ENCODE measurements at places on chromosomes 16 and 17.

GRCh38 chr16:70302745-70303144, 3.8 kb downstream of the DDX19B start:
- DNase-seq: no peak

DNA sequence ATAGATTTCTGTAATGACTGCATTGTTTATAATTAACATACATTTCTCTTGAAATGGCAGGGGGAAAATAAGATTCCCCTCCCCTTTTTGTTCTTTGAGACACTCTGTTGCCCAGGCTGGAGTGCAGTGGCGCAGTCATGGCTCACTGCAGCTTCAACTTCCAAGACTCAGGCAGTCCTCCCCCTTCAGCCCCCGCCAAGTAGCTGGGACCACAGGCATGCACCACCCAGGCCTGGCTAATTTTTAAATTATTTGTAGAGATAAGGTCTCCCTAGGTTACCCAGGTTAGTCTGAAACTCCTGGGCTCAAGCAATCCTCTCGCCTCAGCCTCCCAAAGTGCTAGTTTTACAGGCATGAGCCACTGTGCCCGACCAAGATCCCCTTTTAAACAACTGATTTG, 67.7 kb downstream of the KATNIP start:
- DNase-seq: no peak

DNA sequence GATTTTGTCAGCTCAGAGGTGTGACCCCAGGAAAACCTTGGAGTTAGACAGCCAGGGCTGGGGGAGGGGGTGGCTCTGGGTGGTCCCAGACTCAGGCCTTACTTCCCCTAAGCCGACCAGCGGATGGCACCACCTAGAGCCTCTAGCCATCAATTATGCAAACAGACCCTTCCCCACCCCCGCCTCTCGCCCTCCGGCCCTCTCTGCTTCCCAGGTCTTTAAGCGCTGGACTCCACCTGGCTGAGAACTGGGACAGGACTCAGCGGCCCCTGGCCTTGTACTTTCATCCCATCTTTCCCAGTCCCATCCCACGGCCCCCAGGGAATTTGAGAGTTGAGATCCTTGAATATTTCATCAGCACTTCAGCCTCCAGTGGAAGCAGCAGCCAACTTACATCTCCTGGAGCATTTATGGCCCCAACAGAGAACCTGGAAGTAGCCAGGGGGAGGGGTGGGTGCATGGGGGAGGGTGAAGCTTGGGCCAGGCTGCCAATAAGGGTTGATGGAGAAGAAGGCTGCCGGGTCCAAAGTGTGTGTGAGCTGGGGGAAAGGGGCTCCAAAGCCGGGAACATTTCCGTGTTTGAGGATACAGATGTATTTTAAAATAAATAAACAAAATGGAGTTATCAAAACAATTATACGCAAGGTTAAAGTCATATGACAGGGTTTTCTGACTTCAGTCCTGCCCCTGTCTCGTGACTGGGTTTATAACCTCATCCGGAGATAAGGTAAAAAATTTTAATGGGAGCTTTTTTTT, 7.5 kb upstream of the JUP start:
- no peak for DNase-seq

DNA sequence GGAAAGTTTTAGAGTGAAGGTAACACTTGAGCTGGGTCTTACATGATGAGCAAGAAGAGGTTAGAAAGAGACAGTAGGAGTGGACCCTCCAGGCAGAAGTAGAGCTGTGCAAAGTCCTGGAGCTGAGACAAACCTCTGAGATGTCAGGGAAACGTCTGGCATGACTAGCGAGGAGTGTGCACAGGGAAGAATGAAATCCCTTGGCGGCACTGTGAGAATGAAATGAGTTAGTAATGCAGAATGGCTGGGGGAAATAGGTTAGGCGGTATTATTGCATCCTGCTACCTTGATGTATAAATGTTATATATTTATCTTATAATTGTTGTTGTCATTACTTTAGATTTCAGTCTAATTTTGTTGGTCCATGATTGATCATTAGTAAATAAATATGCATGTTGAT, 457.9 kb upstream of the CCL2 start:
- DNase-seq: no peak

DNA sequence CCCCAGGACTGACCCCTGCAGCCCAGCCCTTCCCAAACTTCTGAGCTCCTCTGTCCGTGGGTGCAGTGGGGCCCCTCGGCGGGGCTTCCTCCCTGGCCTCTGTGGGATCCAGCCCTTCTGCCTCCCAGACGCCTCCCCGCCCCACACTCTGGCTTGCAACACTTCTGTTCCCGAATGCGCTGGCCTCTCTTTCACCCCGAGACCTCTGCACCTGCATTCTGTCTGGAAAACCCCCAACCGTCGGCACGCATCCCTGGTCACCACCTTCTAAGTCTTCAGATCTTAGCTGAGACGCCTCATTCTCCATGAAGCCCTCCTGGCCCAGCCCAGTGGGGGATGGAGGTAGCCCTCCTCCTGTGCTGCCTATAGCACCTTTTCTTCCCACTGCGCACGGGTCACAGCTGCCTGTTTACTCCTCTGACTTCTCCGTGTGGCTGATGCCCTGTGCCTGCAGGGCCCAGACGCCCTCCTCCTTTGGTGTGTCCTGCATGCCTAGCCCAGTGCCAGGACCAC, 26.4 kb downstream of the TMEM235 start:
- no peak for DNase-seq

DNA sequence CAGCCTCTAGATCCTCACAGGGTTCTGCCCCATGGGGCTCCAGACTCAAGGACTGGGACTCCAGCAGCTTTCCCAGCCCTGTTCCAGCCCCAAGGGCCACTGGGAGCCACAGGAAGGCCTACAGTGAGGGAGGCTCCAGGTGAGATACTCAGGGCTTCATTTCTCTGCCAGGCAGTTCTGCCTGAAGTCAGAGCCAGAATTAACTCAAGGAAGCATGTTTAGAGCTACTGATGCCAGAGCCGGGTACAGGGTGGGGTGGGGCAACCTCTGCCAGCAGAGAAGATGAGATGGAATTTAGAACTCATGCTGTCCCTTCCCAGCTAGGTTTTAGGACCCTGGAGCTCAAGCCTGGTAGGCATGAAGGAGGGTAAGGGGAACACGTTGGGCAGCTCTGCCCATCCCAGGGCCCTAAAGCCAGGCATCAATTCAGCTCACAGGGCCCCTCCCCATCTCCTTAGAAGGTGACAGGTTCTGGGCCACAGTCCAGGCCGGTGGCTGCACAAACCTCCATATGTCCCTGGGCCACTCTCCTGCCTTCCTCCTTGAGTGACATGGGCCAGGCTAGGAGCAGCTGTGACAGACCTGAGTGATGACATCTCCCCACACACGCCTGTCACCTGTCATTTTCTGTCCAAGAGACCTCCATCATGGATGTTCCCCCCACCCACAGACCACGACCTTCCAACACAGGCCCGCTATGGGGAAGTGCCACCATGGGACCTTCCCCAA, 24.5 kb upstream of the SPPL2C start:
- no peak for DNase-seq

DNA sequence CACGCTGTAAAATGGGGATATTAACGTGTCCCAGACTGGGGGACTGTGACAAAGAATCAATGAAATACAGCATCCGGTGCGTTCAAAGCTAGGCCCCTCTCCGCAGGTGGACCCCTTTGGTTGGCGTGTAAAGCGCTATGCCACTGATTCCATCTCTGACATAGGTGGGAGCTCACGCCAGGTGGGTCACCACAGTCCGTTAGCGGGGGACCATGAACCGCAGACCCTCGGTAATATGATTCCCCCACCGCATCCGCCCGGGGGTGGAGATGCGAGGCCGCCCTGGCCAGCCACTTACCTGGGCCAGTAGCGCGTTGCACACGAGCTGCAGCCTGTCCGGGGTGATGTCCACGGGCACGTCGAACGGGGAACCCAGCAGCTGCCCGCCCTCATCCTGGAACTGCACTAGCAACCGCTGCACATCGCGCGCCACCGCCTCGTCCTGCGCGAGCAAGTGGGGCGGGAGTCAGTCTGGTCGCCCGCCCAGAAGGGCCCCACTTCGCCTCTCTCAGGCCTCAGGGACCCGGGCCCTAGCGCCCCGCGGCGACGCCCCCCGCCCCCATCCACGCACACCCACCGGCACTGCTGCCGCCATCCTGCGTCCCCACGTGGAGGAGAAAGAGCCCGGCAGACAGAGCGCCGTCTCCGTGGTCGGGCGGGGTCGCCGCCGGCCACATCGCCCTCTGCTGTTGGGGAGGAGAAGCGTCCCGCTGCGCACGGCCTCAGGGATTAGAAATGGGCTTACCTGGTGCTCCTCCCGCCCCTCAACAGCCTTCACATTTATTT, at the start of gene NLE1:
Gene NLE1, minus strand, starts transcription at position 623 of the 786 bp plus-strand sequence. Its CDS starts 28 bp downstream, at position 595.
- peak; percentile 71 for DNase-seq

- no peak for DNase-seq
These were observed 52.5 kb downstream of the RTN4RL1 start for GRCh38 chr17:1972487-1973160.

- DNase-seq: peak; percentile 54
These were observed 2.0 kb downstream of the CBX4 start for GRCh38 chr17:79836972-79837887.

DNA sequence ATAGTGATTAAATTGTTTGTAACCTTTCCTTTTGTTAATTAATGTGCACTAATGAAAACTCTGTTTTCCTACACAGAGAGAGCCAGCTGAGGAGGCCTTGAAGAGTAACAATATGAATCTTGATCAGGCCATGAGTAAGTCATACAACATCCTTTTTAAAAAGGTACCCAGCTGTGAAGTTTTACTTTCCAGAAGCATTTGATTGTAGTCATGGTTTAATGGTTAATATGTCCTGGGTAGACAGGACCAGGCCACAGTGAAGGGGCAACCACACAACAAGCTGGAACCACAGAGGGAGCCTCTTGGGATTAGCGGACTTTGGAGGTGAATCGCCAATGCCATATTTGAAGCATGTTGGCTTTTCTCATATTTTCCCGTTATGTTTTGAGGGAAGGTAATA, 55.6 kb downstream of the TMC6 start:
- no peak for DNase-seq

GRCh38 chr17:19909139-19909538, 41.4 kb upstream of the ULK2 start:
- no peak for DNase-seq

DNA sequence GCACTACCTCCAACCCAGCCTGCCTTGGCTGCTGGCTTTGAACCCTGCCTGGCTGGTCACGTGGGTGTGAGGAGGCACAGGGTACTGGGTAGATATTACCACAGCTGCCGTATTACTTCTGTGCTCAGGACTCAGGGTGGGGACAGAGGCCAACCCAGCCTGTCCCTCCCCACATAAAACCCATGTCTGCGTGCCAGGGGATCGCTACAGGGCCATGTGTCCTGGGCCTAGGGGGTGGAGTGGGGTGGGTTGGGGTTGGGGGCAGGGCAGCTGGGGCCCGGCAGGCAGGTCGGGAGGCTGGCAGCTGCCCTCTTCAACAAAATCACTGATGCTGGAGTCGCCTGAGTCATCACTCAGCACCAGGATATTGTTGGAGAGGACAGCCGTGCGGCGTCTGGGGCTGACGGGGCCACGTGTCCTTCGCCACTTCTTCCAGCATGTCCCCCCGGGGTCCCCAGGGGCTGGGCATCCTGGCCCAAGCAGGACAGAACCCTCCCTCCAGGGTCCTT, 39.7 kb upstream of the PVALEF start:
- DNase-seq: no peak

DNA sequence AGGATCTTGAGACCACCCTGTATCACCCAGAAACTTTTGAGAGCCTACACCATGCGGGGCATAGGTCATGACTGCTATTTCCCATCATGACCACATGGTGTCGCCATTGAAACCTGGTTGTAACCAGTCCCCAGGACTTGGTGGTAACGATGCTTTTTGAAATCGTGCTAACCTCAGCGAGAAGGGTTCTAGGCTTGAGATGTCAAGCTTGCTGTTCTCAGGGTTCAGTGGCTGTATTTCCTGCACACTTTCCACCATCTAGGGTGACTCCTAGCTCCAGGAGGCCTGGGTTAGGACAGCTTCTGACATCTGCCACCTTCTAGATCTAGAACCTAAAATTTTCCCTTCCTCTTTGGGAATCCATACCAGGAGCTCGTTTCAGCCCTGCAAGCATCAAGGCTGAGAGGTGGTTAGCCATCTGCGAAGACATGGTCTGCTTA, 13.0 kb upstream of the SPNS3 start:
- DNase-seq: peak; percentile 59

DNA sequence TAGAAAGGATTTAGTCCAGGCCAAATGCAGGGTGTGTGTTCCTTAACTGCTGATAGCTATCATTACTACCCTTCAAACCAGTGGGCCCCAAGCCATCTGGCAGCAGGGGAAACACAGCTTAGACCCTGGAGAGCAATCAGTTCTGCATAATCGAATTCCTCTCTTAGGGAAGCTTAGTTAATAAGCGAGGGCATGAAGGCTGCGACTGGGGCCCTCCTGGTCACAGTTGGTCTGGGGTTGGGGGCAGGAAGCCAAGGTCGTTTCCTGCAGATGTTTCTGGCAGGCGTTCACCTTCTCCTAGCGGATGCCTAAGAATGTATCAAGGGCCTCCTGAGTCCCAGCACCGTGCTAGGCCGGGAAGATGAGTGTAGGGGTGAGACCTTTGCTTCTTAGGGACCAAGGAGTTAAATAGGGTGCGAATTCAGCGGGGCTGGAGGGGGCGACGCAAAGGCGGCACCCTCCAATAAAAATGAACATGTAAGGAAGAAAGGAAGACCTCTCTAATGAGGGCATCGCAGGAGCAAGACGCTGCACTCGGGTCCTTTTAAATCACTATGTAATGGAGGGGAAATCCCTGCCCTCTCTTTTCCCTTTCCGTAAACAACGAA, 16.5 kb upstream of the EEF2K start:
- DNase-seq: no peak

GRCh38 chr17:40323391-40324381, 14.7 kb downstream of the RARA start:
- DNase-seq: peak; percentile 40

- no peak for DNase-seq
These were observed 54.0 kb downstream of the TMEM132E start for GRCh38 chr17:34633351-34633750.

GRCh38 chr16:1174477-1175357, 21.8 kb downstream of the CACNA1H start:
- DNase-seq: peak; percentile 47

GRCh38 chr16:15933781-15934180, 15.6 kb upstream of the ABCC1 start:
- DNase-seq: no peak

- DNase-seq: no peak
These were observed 31.6 kb downstream of the MMP15 start for GRCh38 chr16:58057121-58057520.

GRCh38 chr16:68732042-68732680, 4.9 kb upstream of the CDH1 start:
- no peak for DNase-seq

GRCh38 chr17:62737513-62737912, 70.6 kb downstream of the MARCHF10 start:
- DNase-seq: no peak

DNA sequence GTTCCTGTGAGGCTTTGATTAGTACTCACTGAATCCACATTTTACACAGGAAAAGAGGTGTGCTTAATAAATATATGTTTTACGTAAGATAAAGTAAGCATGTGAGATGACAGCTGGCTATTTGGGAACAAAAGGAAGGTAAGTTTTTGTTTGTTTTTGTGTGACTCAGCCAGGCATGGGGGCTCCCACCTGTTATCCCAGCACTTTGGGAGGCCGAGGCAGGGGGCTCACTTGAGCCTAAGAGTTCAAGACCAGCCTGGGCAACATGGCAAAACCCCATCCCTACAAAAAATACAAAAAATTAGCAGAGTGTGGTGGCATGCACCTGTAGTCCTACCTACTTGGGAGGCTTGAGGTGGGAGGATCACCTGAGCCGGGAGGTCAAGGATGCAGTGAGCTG, 17.9 kb downstream of the GPR142 start:
- DNase-seq: no peak
